ENCODE measurements at places on chromosomes 1 and 21.

DNA sequence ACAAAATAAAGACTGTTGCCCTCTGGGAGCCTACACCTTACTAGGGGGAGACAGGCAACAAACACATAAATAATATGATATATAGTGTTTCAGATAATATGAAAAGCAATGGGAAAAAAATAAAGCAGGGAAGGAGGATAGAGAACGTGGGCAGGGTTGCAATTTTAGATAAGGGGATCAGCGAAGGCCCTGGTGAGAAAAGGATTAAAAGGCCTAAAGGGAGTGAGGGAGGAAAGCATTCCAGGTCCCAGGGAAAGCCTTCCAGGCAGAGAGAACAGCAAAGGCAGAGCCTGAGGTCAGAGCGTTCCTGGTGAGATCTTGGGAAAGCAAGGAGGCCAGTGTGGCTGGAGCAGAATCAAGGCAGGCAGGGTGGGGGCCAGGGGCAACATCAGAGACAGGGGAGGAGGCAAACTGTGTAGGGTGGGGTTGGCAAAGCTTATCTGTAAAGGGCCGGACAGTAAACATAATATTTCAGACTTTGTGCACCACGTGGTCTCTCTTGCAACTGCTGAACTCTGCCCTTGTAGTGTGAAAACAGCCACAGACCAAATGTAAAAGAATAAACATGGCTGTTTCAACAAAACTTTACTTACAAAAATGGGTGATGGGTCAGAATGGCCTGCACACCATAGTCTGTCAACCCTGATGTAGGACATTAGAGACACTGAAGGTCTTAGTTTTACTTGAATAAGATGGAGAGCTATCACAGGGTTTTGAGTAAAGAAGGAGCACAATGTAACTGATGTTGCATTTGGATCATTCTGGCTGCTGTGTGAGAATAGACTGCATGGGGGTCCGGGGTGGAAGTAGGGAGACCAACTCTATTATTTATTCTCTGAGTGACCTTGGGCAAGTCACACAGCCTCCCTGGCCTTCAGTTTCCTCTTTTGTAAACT lies 13.3 kb upstream of the CPT2 start:
- DNase-seq: no peak

- DNase-seq: no peak
These were observed 27.3 kb downstream of the F11R start for GRCh38 chr1:160993544-160994193.

- no peak for DNase-seq
These were observed 41.5 kb downstream of the LHX9 start for GRCh38 chr1:197958438-197959305.

- DNase-seq: peak; percentile 32
These were observed 84.4 kb downstream of the STUM start for GRCh38 chr1:226632922-226633351.

Measured in left hindlimb (tissue), 1 donor.